BJ (cell line): ENCODE measurements at places on chromosomes 3 and 15. TPM values are rescaled to one million over a fixed set of nuclear protein-coding genes. Genes with fewer than 3 reads are reported as not detected.
A peak's percentile ranks its signal among the peaks of the same experiment; 100 is the strongest.

DNA sequence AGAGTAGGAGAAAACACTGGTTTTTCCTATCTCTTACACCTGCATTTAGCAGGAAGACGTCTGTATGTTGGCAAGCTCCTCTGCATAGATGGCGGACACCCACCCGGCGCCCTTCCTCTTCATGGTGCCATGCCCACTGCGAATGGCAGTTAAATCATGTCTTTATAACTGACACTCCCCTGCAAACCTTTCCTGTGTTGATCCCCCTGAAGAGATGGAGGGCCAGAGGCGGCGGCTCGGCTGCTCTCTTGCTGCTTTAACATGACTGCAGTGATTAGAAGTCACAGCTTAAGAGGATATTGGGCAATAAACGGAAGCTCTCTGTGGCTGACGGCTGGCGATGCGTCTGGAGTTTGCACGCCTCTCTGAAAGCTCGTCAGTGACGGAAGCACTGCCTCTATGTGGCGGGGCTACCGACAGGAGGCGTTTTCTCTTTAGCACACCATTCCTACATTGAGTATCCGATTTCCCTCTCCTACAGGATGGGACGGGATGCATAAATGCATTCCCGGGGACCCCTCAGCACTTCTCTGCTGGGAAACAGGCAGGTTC is 25.5 kb upstream of the SNRPA1 start:
- DNase-seq = no peak

DNA sequence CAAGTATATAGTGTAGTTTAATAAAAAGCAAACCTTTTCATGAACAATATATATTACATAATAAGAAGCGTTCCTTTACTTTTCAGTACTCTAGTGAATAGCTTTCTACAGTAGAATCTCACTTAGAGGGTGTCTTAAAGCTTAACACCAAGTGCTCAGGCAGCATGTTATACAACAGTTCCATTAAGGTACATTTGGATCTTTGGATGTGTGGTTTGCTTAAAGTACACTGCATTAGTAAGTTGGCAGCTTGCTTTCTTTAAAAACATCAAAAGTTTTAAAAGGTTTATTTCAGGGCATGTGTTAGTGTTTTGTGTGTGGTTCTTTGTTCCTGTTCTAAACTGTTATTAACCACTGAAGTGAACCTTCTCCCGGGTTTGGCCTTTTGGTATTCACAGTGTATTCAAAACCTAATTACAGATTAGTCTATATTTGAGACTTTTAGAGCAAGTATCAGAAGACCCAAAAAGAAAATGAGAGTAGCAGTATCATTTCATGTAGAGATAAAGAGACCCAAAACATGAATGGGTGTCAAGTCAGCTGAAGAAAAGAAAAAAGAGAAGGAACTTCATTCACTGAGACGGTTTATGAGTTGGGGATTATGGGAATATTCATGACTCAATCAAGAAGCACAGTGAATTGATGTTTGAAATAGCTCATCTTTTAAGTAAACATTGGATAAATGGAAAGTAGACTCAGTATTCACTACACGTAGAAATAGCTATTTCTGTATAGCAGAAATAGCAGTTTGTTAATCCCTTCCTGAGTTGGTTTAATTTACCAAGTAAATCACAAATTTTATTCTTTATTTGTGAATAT is 93.9 kb downstream of the OPA1 start:
- no peak for DNase-seq

GRCh38 chr15:28098766-28099554 is at the start of gene OCA2:
OCA2 (minus strand) TSS chr15:28099315; CDS start chr15:28081874, 17,441 bp downstream.
- DNase-seq = peak; percentile 9

- no peak for DNase-seq
These were observed 76.9 kb upstream of the TNFAIP8L3 start for GRCh38 chr15:51171634-51171932.

GRCh38 chr15:29937956-29938355 is 115.7 kb upstream of the TJP1 start:
- no peak for DNase-seq

DNA sequence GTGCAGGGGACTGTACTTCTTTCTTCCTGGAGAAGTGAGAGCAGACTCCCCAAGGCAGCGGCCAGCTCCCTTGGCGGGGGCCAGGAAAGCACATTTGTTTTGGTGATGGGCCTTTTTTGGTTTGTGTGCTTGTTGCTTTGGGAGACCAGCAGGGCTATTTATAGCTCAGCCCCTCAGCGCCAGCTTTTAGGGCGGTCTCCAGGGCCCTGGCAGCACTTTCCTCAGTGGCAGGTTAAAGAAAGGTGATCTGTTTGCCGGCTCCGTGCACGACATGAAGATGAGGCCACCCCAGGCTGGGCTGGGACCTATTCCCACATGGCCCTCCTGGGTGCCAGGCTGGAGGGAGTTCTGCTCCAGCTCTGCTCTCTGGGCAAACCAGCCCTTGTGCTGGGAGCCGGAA is 21.8 kb downstream of the SLC6A11 start:
- no peak for DNase-seq

- DNase-seq = no peak
These were observed 148.1 kb downstream of the KLHL25 start for GRCh38 chr15:85646538-85647091.

GRCh38 chr3:32842531-32842931 is 24.7 kb downstream of the TRIM71 start:
- DNase-seq = no peak

GRCh38 chr3:102736288-102736974 is 301.6 kb downstream of the ZPLD1 start:
- no peak for DNase-seq

GRCh38 chr3:17936736-17937480 is 194.5 kb upstream of the TBC1D5 start:
- no peak for DNase-seq

DNA sequence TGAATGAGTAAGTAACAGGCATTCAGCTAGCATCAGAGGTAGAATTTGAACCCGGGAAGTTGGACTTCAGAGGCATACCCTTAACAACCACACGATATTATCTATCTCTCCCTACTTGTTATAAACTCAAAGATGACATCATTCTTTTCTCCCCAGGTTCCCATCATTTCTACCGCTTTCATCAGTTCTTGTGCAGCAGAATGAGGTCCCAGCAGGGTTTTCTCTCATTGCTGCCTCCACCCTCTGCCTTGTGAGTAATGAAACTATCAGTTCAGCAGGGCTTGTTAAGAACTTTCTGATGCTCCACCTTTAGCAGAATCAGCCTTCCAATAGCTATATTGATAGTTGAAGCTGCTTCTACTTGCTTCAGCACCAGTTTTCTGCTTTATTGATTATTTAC is 487.5 kb upstream of the KCNMB2 start:
- DNase-seq = no peak

DNA sequence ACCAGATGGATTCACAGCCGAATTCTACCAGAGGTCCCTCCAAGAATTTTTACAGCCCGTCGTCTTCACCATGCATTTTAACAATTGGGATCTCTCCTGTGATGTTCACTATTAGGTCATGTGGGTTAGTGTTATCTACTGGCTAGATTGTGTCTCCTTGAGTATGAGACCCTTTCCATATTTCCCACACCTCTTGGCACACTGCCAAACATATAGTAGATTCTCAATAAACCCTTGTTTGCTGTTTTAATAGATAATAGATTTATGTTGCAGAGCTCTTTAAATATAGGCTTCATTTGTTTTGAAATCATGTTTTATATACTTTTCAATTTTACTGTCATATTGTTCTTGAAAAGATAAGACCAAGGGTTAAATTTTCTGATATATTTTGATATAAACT is 34.9 kb upstream of the ADGRG7 start:
- no peak for DNase-seq

DNA sequence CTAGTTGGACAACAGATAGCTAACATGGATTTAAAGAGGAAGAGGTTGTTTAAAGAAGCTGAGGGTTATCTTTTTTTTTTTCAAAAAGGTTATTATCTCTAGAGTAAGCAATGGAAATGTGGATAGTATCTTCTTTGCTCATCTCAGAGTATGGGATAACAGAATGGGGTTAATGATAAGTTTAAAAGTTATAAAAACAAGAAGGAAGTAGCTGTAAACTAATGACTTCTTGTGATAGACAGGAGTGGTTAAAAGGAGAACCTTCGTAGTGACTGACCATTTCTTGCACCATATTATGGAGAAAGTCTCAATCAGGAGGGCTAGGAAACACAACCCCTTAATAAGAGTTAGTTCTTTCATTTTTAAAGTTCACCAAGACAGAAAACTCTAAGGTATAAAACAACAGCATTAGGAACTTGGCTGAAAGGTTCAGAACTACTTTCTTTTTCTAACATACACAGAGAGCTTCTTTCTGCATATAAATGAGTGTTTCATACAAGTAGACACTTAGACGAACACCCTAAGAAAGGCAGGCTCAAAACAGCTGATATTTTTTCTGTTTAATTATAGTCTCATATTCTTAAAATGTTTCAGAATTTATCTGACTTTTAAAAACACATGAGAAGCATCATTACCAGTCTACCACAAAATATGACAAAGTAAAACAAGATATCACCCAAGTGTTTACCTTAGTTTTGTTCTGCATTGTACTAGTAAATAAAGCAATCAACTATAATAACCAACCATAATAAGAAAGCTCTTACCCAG is 140.0 kb downstream of the MEIS2 start:
- no peak for DNase-seq

- no peak for DNase-seq
These were observed 722.3 kb upstream of the LMCD1 start for GRCh38 chr3:7779331-7779730.

GRCh38 chr3:123789160-123789559 is 95.0 kb downstream of the MYLK start:
- DNase-seq = no peak

GRCh38 chr3:117541721-117542120 is 832.1 kb downstream of the TUSC7 start:
- DNase-seq = no peak

DNA sequence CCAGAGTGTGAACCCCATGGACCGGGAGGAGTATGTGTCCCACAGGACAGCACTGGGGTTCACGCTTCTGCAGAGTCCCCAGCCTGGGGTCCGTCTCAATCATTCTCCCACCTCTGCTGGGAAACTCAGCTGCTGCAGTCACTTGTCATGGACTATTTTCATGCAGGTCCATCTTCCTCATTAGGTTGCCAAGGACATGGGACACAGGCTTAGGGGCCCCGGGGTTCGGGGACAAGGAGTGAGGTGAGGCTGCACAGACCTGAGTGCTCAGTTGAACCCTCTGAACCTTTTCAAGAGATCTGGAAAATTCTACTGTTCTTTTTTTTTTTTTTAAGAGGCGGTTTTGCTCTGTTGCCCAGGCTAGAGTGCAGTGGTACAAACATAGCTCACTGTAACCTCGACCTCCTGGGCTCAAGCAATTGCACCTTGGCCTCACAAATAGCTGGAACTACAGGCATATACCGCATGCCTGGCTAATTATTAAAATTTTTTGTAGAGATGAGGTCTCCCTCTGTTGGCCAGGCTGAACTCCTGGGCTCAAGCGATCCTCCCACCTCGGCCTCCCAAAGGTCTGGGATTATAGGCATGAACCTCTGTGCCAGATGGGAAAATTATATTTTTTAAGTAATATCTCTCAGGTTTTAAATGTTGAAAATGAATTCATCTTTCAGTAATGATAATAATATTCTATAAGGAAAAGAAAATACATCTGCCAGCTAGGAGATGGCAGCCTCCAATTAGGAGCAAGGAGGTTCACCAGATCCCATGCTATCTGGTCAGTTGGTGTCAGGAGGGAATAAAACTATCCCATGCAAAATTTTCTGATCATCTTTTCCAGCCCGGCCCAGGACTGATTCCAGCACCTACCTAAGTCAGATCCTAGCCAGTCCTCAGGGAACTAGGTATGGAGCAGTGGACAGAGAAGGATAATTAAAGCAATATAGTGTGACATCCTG is 45.2 kb downstream of the RPN1 start:
- no peak for DNase-seq

DNA sequence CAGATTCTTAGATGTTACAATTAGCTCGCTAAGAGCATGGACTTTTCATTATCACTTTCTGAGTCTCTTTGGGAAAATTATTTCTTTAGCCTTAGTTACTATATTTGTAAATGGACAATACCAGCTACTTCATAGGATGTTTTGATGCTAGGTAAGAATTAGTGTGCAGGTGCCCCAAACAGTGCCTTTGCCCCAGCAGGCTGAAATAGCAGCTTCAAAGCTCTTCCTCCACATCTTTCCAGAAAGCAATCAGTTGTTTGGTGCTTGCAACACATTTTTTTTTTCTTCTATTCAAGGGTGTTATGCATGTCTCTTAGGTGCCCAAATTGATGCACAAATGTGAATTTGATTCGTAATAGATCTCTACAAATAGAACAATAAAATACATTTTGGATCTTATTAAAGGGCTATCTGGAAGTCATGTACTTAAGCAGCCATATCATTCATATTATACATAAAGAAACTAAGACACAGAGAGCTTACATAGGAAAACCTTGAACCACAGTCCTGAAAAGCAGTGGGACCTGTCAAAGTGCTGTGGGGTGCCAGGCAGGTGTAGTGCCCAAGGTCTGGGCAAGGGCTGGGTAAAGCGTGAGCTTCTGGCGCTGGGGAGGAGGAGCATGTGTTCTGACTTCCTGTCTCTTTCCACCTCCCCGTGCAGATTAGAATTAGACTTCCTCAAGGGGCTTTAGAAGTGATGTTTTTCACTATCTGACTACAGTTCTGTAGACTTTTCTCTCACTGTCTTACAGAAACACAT is 62.9 kb downstream of the FNDC3B start:
- DNase-seq = no peak

DNA sequence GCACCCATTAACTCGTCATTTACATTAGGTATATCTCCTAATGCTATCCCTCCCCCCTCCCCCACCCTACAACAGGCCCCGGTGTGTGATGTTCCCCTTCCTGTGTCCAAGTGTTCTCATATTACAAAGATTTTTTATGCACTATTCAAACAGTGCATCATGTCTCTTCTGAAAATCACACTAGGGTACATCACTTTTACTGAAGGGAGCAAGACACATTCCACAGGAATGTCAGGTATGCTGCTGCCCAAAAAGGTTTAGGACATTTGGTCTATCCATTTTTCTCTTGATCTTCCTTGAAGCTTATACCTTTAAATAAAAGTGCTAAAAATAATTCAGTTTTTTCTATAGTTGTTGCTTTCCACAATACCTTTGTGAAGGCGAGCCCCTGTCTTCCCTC is 9.2 kb upstream of the EPHA3 start:
- DNase-seq = no peak

GRCh38 chr15:59371458-59372351 is 966 bp downstream of the MYO1E start:
- no peak for DNase-seq

GRCh38 chr3:161854232-161854771 is 357.7 kb downstream of the OTOL1 start:
- peak; percentile 3 for DNase-seq

DNA sequence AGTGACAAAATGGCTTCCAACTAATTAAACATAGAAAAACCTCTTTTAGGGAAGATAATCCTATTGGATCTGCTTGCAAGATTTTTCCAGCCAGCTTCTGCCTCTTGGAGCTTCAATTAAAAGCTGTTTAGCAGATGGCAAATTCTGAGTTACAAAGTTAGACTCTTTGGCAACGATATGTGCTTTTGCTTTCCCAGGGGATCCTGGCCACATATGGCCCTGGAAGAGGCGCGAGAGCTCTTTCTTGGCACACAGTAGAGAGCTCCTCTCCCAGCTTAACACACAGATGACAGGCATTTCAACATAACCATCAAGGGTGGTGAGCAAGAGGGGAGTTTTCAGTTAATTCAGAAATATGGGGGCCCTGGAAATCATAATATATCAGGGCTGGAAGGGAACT is 41.6 kb upstream of the GALNT15 start:
- no peak for DNase-seq

The CFAP20DC gene
- polyA plus RNA-seq = 0.81 and 2.2 TPM in 2 replicates

The FOXL2NB gene
- polyA plus RNA-seq = 0.07 and 0.13 TPM in 2 replicates

The CCR2 gene
- not detected in 2 replicates for polyA plus RNA-seq

The PTX3 gene
- 60.8 and 120 TPM in 2 replicates for polyA plus RNA-seq

The GPR62 gene
- not detected in 2 replicates for polyA plus RNA-seq

The GP5 gene
- polyA plus RNA-seq = 0.02 TPM in 1 of 2 replicates, not detected in the other

The CHRFAM7A gene
- 0.04 TPM in 1 of 2 replicates, not detected in the other for polyA plus RNA-seq

The LRTM1 gene
- not detected in 2 replicates for polyA plus RNA-seq

The PAK6 gene
- polyA plus RNA-seq = not detected in 2 replicates
